ENCODE measurements at places on chromosomes 3 and 15.

- no peak for DNase-seq
These were observed 91.4 kb downstream of the ZNF621 start for GRCh38 chr3:40615918-40616819.

- DNase-seq = no peak
These were observed 420.5 kb downstream of the EPHB1 start for GRCh38 chr3:135215516-135215915.

DNA sequence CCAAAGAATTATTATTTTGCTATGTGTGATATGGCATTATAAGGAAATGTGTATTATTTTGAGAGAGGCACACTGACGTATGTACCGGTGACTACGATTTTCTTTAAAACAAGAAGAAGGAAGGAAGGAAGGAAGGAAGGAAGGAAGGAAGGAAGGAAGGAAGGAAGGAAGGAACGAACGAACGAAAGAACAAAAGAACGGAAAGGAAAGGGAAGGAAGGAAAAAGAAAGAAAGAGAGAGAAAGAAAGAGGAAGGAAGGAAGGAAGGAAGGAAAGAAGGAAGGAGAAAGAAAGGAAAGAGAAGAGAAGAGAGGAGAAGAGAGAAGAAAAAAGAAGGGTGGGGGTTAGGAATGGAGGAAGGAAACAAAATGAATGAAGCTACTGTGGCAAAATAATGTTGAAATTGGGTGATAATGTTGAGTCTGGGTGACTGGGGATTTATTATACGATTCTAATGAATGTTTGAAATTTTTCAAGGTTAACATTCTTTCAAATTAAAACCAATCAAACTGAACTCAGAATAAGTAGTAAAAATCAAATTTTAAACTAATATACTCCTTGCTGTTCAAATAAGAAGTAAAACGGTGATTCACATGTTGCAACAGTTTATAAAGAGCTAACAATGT, 70.3 kb downstream of the PHC3 start:
- DNase-seq = no peak

- no peak for DNase-seq
These were observed 19.0 kb upstream of the C3orf49 start for GRCh38 chr3:63800097-63800496.

GRCh38 chr3:111989061-111989678, 9.6 kb upstream of the TAGLN3 start:
- peak; percentile 46 for DNase-seq

- no peak for DNase-seq
These were observed 75.6 kb upstream of the CACNA2D3 start for GRCh38 chr3:54046641-54047214.

DNA sequence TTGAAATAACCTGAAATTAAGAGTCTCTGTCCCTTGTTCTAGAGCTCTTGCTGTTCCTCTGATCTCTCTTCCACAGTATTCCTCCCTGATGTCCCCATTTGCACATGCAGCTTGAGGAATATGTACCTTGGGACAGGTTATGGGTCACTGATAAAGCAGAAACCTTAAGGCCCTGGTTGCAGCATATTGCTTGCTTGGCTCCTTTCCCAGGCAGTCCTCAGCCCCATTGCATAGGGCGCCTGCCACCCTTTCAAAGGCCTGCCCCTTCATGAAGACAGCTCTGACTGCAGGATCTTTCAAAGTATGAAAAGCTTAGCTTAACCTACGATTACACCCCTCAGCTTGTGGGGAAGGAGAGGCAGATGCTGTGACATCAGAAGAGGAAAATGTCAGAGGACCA, 51.6 kb downstream of the WDR76 start:
- DNase-seq = no peak

GRCh38 chr15:28990390-28990789, 104.6 kb downstream of the APBA2 start:
- no peak for DNase-seq

GRCh38 chr15:75090388-75090734, 67.0 kb downstream of the PPCDC start:
- no peak for DNase-seq

DNA sequence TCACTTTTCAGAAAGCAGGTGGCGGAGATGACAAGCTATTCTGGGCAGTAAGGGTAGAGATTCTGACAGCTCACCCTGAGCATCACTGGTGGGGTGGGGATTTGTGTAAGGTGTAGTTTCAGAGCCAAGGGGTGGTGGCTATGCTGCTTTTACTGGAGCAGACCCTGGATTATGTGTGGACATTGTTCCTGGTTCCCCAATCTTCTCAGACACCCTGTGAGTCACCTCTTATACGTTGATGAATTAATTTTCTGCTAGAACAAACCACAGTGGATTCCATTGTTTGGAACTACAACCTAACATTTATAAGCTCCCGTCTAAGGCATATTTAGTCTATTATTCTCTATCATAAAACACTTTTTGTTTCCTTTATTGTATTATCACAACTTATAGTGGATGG, 169.5 kb upstream of the COL8A1 start:
- DNase-seq = no peak
